ENCODE measurements at places on chromosomes 2 and 18.

DNA sequence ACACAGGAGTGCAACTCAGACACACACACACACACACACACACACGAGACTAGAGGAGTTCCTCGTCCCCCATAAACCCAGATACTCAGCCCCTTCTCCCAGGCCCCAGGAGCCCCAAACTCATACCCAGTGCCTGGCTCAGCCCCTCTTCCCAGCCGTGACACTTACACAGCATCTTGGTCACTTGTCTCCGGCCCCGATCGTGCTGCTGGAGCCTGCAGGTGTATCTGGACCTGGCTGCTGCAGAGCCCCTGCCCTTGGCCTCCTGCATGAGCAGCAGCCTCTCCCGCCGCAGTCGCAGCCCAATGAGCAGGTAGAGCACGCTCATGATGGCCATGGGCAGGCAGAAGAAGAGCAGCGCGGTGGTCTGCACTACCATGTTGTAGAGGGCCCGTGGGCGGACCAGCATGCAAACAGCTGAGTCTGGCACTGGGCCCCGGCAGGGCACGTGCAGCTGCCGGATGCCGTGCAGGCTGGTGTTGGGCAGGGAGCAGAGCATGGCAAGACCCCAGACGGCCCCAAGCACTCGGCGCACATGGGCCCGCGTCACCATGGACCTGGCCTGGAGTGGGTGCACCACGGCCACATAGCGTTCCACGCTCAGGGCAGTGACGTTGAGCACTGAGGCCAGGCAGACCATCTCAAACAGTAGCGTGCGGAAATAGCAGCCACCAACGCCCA lies 2.1 kb downstream of the NMUR1 start:
- no peak for DNase-seq

GRCh38 chr2:8365331-8365910 lies 316.4 kb upstream of the ID2 start:
- DNase-seq, result no peak

DNA sequence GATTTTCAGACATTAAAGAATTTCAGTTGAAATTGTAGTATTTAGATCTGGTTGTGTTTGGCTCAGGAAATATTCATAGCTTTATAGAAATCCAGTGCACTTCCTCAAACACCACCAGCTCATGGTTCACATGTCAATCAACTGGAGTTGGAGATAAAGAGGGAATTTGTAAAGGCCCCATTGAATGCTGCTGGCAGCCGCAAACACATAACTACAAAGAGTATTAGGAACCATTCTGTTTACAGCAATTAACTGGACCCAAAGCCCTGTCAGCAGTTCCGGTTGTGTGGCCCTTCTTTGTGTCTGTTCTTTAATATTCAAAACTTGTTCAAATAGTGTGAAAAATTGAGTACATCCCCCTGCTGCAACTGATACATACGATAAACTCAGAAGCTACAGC lies 107.4 kb upstream of the LRRTM4 start:
- no peak for DNase-seq

GRCh38 chr2:128765811-128766210 lies 447.1 kb upstream of the HS6ST1 start:
- DNase-seq, result no peak

GRCh38 chr2:61993422-61994024 lies 88.0 kb downstream of the COMMD1 start:
- peak; percentile 49 for DNase-seq

DNA sequence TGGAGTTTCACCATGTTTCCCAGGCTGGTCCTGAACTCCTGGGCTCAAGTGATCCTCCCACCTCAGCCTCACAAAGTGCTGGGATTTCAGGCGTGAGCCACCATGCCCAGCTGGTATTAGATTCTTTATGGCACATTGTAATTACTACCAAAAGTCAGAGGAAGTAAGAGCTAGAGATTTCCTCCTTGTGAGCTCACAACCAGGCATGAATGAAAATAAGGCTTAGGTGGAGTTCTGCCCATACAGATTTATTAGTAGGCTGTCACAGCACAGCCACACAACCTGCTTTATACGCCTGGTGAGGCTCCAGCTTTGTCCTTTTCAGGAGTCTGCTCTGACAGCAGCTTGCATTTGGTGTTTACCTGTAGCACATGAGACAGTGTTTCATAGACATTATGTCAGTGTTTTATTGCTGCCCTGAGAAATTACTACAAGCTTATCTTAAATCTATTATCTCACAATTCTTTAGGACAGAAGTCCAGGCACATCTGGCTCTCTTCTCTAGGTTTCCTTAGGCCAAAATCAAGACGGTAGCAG lies 156.6 kb downstream of the TANC1 start:
- DNase-seq, result peak; percentile 22

GRCh38 chr2:83233326-83233725 lies 1225.8 kb downstream of the SUCLG1 start:
- DNase-seq, result no peak

DNA sequence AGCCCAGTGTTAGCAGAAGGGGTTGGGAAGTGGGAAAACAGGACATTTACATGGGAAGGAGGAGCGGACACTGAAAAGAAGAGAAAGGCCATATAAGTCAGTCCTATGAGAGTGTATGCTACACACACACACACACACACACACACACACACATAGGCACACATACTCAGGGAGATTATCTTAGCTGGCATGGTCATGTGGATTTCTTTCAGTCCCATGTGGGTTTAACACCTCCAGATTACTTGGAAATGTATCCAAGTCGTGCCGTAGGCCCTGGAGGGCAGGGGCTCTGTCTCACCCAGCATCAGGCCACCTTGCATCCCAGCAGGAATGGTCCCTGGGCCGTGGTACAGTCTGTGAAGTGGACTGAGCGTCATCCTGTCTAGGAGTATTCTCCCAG lies 113.3 kb upstream of the CAPN13 start:
- DNase-seq, result no peak

GRCh38 chr2:220550995-220551700 lies 923.7 kb downstream of the SLC4A3 start:
- DNase-seq, result no peak

DNA sequence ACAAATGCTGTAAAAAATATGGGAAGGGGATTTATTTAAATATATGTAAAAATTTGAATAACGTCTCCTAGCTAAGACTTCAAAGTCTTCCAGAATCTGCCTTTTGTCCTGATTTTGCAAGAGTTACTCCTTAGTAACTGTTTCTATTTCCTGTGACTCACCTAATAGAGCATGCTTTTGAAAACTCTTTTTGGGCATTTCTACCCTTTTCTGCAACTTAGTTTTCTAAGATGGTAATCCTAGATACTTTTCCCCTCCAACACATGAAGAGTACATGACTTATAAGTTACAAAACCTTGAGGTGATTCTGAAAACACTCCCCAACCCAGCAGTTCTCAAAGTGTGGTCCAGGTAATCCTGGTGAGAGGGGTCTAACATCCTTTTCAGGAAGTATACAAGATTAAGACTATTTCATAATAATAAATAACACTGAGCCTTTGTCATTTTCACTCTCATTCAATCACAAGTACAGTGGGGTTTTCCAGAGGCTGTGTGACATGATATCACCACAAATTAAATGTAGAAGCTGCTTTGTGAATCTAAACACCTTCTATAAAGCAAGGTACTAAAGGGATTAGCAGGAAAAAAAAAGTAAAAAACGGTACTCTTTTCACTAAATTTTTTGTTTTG lies 31.9 kb downstream of the PPP4R3B start:
- DNase-seq, result no peak

DNA sequence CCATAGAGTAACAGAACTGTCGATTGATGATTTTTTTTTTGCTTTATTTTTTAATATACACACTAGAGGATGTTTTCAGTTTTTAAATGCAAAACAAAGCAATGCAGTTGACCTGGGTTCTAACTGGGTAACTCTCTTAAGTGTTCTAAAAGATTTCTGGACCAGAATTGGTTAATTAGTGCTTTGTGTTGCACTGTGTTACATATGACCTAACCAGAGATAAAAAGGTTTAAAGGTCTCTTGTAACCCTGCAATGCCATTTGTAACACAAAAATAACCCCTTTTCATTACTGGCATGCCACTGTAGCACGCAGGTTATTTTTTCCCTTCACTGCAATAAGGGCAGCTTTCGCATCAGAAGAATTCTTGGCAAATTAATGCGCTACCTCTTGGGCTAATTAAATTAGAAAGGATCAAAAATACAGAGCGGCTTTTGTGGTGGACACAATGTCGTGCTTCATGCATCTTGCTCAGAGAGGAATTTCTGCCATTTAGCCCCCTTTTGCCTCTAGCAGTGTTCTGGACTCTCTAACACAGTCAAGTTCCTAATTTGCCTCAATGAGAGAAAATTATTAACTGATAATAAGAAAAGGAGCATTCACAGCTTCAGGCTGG lies 250.8 kb upstream of the ZEB2 start:
- no peak for DNase-seq

DNA sequence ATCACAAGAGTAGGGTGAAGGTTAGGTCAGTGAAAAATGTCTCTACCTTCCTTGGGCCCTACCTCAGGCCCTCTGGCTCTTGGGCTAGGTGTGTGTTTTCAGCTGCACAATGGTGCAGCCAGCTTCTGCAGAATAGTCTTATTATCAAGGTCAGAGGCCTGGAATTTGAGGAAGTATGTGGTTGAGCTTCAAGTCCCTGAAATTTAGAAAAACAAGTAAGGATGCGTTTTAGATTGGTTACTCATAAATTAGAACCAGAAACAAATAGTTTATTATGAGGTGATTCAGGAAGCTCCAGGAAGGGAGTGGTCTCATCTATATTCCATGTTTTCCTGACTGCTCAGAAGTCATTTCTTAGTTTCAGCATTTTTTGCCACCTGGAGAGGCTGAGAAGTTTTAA lies 204.2 kb upstream of the CELF4 start:
- DNase-seq, result no peak

- DNase-seq, result no peak
These were observed 32.7 kb upstream of the ABCA12 start for GRCh38 chr2:215171151-215171550.

GRCh38 chr2:138090330-138090729 lies 126.1 kb downstream of the HNMT start:
- peak; percentile 18 for DNase-seq

- DNase-seq, result no peak
These were observed 33.6 kb upstream of the RPL31 start for GRCh38 chr2:100968146-100969145.

- no peak for DNase-seq
These were observed 409.2 kb upstream of the SPHKAP start for GRCh38 chr2:228590681-228591080.

- DNase-seq, result no peak
These were observed 10.4 kb downstream of the UBE2E3 start for GRCh38 chr2:180990794-180991193.
